ENCODE measurements at places on chromosomes 1 and 21.

- no peak for DNase-seq
These were observed 32.5 kb downstream of the WNT3A start for GRCh38 chr1:228039006-228039903.

- no peak for DNase-seq
These were observed 115.5 kb downstream of the LYPLAL1 start for GRCh38 chr1:219289171-219289570.

GRCh38 chr1:46193984-46194570, 4.2 kb downstream of the POMGNT1 start:
- no peak for DNase-seq

DNA sequence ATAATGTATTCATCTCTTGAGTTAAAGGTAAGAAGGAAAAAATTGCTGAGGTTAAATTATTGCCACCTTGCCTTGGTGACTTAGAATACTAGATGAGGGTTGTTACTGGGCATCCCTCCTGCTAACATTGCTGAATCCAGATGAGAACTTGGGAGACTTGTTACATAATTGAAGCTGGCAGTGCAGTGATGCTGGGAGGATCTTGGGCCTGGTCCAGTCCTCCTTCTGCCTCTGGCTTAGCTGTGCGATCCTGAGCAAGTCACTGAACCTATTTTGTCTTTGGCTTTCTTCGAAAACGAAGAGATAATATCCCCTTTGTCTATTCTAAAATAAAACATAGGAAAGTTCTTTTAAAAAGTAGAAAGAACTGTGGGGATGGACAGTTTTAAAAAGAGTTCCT, 244.9 kb upstream of the NRIP1 start:
- no peak for DNase-seq

DNA sequence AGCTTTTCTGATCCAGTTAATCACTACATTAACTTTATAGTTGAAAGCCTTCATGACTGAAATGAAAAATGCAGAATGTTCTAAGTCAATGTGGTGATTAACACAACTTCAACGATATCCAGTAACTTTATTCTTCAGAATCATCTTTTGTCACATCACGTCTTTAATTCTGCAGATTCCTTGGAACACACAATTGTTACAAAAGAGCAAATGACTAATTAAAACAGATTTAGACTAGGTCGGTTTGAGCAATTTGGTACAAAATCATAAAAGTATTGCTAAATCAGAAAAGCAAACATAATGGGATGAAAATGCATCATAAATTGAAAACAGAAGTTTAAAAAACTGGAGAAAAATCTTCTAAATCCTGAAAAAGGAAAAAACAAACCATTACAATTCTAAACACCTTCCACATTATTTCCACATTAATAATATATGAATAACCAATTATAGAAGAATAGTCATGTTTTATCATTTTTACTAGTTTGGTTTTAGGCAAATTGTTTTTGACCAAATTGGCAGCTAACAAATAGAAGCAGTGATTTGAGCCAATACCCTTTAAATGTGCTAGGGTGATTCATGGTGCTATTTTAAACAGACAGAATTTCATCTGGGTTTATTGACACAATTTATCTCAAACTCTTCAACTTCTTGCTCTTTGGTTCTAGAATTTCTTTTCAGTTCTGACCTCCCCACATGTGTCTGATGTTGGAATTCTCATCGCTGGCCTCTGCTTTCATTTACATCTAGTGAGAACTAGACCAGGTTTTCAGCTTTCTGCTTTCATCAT, 468.1 kb upstream of the PTBP2 start:
- no peak for DNase-seq

DNA sequence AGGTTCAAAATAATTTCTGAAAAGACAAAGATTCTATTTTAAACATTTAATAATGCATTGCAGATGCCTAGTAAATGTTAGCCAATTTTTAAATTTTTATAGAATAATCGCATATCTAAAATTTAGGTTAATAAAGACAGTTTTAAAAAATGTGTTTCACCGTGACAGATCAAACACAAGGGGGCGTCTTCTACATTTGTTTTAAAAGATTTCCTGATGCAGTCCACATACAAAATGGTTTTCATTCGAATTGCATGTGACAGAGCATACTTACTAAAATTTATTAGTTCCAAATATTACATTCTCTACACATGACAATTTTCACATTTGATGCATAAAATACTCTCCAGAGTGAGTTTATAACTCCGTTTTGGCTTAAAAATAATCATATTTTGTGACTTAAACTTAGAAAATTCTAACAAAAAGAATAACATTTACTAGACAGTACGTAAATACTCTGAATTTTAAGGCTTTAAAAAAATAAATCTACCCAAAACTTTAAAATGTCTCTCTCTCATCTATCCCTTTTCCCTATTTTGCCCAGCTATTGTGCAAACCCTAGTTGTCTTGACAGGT, 75.5 kb downstream of the ADAMTS1 start:
- DNase-seq: no peak

- no peak for DNase-seq
These were observed 30.3 kb downstream of the SMYD3 start for GRCh38 chr1:246476771-246477170.
